ENCODE measurements at places on chromosomes 13 and 19. TPM values are rescaled to one million over a fixed set of nuclear protein-coding genes. Genes with fewer than 3 reads are reported as not detected.

FFAR3 gene
- 0.17 TPM for polyA plus RNA-seq

CEBPA gene
- polyA plus RNA-seq = 7.0 TPM

- DNase-seq = no peak
Measured at GRCh38 chr13:97515643-97516042, 81.7 kb downstream of the RAP2A start.

DNA sequence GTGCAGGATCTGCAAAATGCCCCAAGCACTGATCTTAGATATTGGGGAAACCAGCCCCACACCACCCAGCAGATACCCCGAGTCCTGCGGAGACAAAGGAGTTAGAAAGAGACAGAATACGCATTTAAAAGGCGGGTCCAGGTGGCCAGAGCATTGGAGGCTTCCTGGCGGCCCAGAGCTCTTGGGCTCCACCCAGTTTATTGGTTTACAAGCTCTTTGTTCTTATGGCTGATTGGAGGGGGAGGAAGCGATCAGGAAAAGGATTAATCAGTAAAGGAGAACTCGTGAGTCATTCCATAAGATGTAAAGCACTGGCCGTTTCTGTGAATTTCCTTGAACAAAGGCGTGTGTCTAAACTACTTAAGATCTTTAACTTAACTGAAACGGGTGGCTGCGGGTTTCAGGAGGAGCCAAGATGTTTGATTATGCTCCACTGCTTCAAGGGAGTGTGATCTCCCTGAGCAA lies 926 bp downstream of the ZNF587 start:
- no peak for DNase-seq

- no peak for DNase-seq
Measured at GRCh38 chr19:45780146-45780447, 2.2 kb downstream of the DMPK start.

GRCh38 chr13:59488436-59488835 lies 675.3 kb downstream of the DIAPH3 start:
- no peak for DNase-seq

Measured in renal cortex interstitium (tissue), 15 donors.